ENCODE measurements at places on chromosomes 12 and 14. TPM values are rescaled to one million over a fixed set of nuclear protein-coding genes. Genes with fewer than 3 reads are reported as not detected.

TBC1D30 gene
- 13.8 TPM for total RNA-seq

COCH gene
- 1.8 TPM for total RNA-seq

MIP gene
- 0.15 TPM for total RNA-seq

IKZF4 gene
- 1.8 TPM for total RNA-seq

FZD10 gene
- total RNA-seq: not detected

RFX4 gene
- total RNA-seq: not detected

INHBC gene
- not detected for total RNA-seq

TSPAN11 gene
- 31.1 TPM for total RNA-seq

PPP1R36 gene
- not detected for total RNA-seq

RFLNA gene
- 0.41 TPM for total RNA-seq

SNRPF gene
- total RNA-seq: 9.4 TPM

TMEM119 gene
- not detected for total RNA-seq

DTX1 gene
- 0.34 TPM for total RNA-seq

PEX5 gene
- 27.9 TPM for total RNA-seq

KRT3 gene
- total RNA-seq: not detected

OTOGL gene
- total RNA-seq: 0.10 TPM

TMEM263 gene
- 62.3 TPM for total RNA-seq

ZC3H14 gene
- 45.7 TPM for total RNA-seq

ACSM4 gene
- not detected for total RNA-seq

FAM161B gene
- 4.3 TPM for total RNA-seq

DDIT3 gene
- 14.0 TPM for total RNA-seq

RAB2B gene
- total RNA-seq: 29.1 TPM

PLA2G1B gene
- not detected for total RNA-seq

SMCO3 gene
- total RNA-seq: 0.12 TPM

DAO gene
- not detected for total RNA-seq

DYRK2 gene
- 21.3 TPM for total RNA-seq

NEUROD4 gene
- total RNA-seq: not detected

CCDC177 gene
- total RNA-seq: not detected

PZP gene
- total RNA-seq: 0.24 TPM

ADIPOR2 gene
- total RNA-seq: 20.8 TPM

MIPOL1 gene
- 12.3 TPM for total RNA-seq

NOS1 gene
- 0.05 TPM for total RNA-seq

GALC gene
- total RNA-seq: 9.6 TPM

SDSL gene
- total RNA-seq: 7.8 TPM

TAC3 gene
- total RNA-seq: not detected

COL2A1 gene
- total RNA-seq: not detected

CBLN3 gene
- 4.7 TPM for total RNA-seq

OR5AU1 gene
- not detected for total RNA-seq

GPR135 gene
- total RNA-seq: 0.97 TPM

TRPV4 gene
- total RNA-seq: 5.9 TPM

CEP290 gene
- 15.8 TPM for total RNA-seq

DENND5B gene
- 10.7 TPM for total RNA-seq

AKAP6 gene
- total RNA-seq: 0.29 TPM

HEBP1 gene
- total RNA-seq: 37.2 TPM

AVPR1A gene
- not detected for total RNA-seq

LMNTD1 gene
- 0.82 TPM for total RNA-seq

AMN gene
- 0.05 TPM for total RNA-seq

DMAC2L gene
- 9.6 TPM for total RNA-seq

SYNDIG1L gene
- not detected for total RNA-seq

HAL gene
- total RNA-seq: 0.06 TPM

TUNAR gene
- not detected for total RNA-seq

IL26 gene
- not detected for total RNA-seq

KIF5A gene
- total RNA-seq: 0.10 TPM

CEP128 gene
- total RNA-seq: 2.6 TPM

RPL10L gene
- total RNA-seq: not detected

KCNA5 gene
- not detected for total RNA-seq

SERPINA9 gene
- total RNA-seq: not detected

KCNC2 gene
- total RNA-seq: not detected

IGF1 gene
- 0.39 TPM for total RNA-seq

All from glomerular endothelial cell (primary cell).